ENCODE measurements at places on chromosomes 4 and X.

- no peak for DNase-seq
Observed at GRCh38 chr4:185589067-185589836, 53.9 kb upstream of the PDLIM3 start.

DNA sequence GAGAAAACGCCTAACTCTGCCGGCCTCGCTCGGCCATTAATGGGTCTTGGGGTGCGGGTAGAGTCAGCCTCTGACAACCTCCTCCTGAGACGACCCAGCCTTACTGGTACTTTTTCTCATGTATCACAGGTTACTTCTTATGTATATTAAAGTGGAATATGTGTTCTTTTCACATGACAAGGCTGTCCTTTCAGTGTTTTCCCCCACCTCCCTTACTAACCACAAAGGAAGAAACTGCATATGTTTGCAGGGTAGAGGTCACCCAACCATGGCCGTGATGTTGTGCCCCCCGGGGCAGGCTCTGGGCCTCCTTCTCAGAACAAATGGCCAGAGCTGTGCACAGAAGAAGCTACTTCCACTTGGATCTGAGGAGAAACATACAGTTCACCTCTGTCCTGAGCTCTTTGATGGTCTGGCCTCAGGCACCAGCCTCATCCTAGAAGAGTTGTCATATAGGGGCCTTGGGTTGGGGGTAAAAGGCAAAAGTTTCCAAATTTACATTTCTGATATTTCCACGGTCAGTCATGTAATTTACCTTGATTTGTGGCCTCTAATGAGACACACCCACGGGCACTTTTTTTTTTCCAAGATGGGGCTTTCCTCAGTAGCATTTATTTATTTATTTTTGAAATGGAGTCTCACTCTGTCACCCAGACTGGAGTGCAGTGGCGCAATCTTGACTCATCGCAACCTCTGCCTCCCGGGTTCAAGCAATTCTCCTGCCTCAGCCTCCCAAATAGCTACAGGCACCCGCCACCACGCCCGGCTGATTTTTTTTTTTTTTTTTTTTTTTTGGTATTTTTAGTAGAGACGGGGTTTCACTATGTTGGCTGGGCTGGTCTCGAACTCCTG lies 1.9 kb downstream of the SOWAHD start:
- no peak for DNase-seq

DNA sequence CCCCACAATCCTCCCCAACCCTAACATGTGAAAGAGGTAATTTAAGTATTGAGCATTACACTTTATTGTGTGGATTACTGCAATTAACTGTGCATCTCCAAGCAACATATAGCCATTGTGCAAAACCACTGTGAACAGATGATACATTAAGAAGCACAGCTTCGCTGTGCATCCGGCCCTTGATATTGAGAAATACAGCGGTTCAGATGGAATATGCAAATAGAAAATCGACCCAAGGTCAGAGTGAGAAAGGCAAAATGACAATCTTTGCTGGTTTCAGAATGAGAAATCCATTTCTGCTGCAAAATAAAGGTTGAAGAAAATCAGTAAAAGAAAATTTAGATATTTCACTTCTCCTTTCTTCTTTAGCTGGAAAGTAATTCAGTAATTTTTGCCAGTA lies 805.9 kb upstream of the GRID2 start:
- no peak for DNase-seq

DNA sequence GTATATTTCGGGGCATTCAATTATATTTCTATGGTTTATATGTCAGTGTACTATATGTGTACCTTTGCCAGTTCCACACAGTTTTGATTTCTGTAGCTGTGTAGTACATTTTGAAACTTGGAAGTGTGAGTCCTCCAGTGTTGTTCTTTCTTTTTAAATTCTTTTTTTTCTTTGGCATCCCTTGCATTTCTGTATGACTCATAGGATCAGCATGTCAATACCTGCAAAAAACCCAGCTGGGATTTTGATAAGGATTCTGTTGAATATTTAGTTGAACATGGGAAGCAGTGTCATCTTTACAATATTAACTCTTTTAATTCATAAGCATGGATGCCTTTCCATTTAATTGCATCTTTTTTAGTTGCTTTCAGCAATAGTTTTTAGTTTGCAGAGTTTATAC lies 100.0 kb downstream of the SH3BGRL start:
- DNase-seq: no peak

DNA sequence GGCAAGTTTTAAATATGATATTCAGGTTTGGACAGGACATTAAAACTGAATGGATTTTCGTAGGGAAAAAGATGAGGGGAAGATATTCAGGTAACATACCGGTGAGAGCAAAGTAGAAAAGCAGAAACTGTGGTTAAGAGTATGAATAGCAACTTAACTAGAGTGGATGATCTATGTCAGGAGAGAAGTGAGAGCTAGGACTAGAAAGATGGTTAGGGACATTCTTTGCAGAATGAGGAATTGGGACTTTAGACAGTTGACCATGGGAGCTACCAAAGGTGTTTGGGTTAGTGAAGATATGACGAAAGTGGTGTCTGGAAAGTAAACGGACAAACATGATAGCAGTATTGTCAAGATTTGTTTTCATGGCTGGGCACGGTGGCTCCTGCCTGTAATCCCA lies 45.2 kb downstream of the ANXA5 start:
- DNase-seq: no peak

- no peak for DNase-seq
Observed at GRCh38 chr4:8495803-8496202, 55.2 kb downstream of the TRMT44 start.

GRCh38 chrX:30612250-30612655 lies 34.7 kb upstream of the TASL start:
- DNase-seq: no peak

- DNase-seq: no peak
Observed at GRCh38 chr4:2741626-2742025, 14.5 kb downstream of the TNIP2 start.

DNA sequence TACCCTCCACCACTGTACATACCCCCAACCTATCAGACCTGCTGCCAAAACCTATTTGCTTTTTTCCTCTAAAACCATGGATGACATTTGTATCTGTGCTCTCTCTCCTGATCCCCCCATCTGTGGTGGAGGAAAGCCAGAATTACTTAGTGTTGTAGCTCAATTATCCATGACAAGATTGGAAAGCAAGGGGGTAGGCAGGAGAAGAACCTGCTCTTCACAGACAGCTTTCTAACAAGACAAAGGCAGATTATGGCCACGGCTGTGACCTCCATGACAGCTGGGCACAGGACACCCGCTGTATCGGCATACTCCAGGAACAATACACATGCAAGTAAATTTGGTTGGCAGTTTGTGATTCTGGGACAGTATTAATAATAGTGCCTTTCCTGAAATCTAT lies 186.7 kb downstream of the ENOX2 start:
- no peak for DNase-seq

DNA sequence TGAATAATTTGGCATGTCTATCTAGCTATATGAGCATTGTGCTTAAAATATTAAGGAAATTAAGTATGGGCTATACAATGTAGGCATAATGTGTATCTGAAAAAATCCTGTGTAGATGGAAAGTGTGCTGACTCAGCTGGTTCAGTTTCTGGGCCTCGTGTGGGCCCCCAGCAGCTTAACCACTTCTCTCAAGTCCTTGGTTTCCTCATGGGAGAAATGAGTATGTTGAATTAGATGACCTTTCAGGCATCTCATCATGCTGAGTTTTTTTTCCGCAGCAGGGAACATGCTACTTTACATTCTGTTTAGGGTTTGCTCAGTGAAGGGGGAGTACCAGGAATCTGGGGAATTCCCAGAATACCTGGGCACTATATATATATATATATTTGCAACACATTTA lies 30.5 kb downstream of the RHOH start:
- DNase-seq: no peak

DNA sequence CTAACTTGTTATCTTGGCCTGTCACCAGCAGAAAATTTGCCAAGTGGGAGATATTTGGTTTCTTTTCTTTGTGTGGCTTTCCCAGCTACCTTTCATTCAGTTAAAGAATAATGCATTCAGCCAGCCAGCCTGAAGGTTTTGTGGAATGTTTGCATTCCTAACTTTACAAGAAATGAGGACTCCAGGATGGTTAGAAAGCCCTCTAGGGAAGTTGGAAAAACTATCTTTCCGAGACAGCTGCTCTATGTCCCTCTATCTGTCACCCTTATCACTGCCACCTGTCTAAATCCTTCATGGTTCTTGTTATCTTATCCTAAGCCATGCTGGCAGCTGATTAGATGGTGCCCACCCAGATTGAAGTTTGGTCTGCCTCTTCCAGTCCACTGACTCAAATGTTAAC lies 384.2 kb downstream of the SH3BGRL start:
- DNase-seq: no peak

DNA sequence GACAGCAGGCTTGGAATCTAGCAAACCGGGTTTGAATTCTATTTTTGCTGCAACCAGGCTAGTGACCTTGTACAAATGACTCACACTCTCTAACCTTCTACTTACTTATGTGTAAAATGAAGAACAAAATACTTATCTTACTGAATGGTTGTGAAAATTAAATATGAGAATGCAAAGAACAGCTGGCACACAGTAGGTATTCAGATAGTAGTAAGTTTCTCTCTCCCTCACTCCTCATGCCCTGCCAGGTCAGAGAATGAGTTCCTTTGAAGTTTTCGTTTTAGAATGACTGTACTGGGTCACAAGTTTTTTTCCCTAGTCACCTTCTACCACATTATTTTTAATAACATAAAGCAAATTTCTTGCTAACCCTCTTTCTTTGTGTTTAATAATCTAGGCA lies 33.0 kb downstream of the CISD2 start:
- no peak for DNase-seq

DNA sequence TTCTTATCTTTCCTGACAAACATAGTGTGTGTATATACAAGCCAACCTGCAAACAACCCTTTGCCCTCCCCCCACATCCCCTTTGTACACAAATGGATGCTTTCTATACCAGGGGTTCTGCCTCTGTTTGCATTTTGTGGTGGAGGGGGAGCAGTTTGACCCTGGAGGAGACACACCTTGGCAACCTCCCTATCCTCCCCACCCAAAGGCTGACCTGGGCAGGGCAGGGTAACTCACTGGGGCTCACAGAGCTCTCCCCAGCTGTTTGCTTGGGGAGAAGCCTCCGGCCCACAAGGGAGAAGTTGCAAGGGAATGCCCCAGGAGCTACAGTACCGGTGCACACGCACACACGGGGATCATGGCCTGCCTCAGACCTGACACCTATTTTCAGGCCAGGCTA lies 372.6 kb downstream of the BCOR start:
- no peak for DNase-seq

- DNase-seq: peak; percentile 16
Observed at GRCh38 chr4:25489253-25489797, 112.3 kb downstream of the ANAPC4 start.

GRCh38 chr4:13537011-13537831 lies 7.1 kb downstream of the NKX3-2 start:
- no peak for DNase-seq

GRCh38 chr4:123469245-123469644 lies 72.7 kb downstream of the SPRY1 start:
- no peak for DNase-seq

GRCh38 chr4:174152717-174153466 lies 130.6 kb downstream of the FBXO8 start:
- DNase-seq: peak; percentile 18

DNA sequence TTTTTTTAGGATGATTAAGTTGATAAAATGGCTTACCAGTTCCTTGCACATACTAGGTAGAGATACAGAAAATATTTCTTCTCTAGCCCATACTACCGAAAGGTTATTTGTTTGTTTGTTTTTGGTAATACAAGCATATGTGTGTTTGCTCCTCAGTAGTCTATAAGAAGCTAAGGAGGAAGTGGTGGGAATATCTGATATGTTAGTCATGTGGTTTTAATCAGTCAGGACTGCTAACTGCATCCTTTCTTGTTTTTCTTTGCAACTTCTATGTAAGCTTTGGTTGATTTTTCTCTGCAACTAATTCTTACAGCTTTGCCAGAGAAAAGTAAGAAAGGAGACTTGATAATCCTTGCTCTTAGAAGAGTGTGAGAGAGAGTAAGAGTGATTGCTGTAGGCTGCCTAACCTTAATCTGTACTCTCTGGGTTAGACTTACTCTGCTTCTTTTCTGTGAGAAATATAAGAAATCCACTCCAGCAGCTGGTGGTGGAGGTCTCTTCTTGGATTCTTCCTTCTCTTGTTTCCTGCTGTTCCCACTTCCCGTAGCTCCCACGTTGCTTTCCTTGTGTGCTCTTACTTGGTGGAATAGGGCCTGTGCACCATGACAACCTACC lies 28.3 kb downstream of the SEPTIN11 start:
- no peak for DNase-seq

GRCh38 chr4:26267087-26267486 lies 53.7 kb upstream of the RBPJ start:
- no peak for DNase-seq

GRCh38 chr4:118981171-118981838 lies 92.7 kb downstream of the SYNPO2 start:
- DNase-seq: no peak

DNA sequence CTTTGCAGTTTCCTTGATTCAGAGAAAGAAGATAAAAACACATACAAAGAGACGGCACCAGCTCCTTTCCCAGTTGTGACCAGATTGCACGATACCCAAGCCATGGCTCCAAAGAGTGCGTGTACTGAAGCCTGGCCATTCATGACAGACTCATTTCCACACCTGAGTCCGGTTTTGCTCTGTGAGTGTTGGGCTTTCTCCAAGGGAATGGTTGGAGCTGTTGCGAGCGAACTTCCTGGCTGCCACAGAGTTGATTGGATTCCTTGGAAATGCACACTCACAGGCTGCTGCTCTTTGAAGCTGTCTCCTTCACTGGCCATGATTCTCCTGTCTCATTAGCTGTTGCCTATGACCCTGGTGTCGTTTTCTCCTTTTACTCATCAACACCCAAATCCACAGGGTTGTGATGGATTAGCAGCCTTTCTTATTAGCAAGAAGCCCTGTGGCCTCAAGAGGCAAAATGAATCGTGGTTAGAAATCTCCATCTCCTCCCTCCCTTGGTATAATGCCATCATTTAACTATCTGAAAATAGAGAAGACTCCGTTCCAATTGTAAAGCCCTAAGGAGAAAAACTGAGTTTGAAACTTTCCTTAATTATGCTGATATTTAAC lies 43.9 kb upstream of the BBS12 start:
- DNase-seq: no peak

DNA sequence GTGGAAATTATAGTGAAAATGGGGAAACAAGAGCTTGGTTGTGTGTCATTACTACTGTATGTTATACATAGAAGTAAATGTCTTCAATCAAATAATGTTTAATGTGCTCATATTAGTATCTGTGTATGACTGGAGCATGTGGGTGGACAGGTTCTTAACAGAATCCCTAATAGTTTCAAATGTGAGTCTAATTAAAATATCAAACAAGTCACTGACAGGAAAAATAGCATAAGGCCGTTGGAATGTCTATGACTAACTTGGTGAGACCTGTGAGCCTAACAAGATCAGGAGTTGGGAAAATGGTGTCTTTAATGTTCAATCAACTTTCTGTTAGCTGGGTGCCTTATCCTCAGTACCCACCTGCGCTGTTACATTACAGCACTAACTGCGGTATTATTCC lies 6.2 kb upstream of the CXCL3 start:
- no peak for DNase-seq

Measured in NCI-H510A treated with DMSO at 0.1 percent for 48 hours (cell line).